ENCODE measurements at places on chromosomes 7 and 10.

- no peak for DNase-seq
These were observed 53.5 kb upstream of the ARMC3 start for GRCh38 chr10:22874189-22874854.

GRCh38 chr10:97539523-97540200 is 32.9 kb upstream of the ANKRD2 start:
- no peak for DNase-seq

- DNase-seq: no peak
These were observed 232.7 kb downstream of the ADAM12 start for GRCh38 chr10:126155528-126155927.

DNA sequence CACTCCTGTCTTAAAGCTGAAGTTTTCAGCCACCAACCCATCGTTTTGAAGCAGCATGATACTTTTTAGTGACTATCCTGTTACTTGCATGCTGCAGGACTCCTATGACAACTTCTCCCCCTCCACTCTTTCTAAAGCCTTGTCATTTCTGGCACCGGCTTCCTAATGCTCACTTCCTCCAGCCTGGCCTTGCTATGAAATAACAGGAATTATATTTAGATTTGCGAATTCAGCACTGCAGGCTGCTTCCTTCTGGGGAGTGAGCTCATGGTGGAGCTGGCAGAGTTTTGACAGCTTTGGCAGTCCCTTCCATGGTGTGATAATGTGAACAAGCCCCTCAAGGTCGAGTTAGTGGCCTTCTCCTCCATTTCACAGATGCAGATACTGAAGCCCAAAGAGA is 13.4 kb downstream of the BLNK start:
- DNase-seq: no peak

DNA sequence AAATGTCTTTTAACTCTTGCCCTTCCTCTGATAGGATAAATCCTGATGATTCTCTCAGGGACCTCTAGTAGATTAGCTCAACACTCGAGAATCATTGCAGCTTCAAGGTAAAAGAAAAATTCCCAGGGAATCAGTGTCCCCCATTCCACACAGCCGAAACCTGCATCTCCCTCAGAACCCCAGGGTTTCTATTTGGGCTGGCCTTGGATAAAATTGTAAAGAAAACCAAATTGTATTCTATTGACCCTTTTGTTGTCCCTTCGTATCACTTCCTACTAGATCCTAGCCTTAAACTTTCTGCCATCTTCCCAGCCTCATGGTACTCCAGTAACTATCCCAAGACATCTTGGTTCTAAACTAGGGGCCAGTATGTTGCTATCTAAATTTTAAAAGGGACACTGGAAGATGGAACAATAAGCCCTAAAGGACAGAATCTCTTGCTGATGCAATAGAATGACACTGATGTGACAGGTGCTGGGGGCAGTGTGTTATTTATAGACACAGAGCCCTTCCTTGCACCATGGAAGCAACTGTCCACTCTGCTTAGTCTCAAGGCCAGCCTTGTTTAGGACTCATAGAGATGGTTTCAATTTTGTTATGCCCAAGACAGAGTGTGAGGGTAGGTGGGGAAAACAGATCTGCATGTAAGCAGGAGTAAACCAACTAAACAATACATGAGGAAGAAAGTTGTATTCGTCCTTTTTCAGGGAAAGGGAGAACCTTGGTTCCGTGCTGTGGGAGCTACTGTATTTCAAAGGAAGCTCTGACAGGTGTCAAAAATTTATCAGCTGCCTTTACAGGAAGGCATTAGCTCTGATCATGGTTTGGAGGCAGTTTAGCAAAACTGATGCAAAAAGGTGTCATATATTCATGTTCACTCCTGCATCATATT is 7.6 kb downstream of the ASB15 start:
- no peak for DNase-seq

- no peak for DNase-seq
These were observed 25.7 kb downstream of the TMEM176A start for GRCh38 chr7:150826061-150826849.

GRCh38 chr10:125739994-125740679 is 20.6 kb downstream of the EDRF1 start:
- DNase-seq: no peak

GRCh38 chr7:111887734-111888133 is 318.5 kb downstream of the DOCK4 start:
- no peak for DNase-seq

- no peak for DNase-seq
These were observed 78.4 kb downstream of the CYP26A1 start for GRCh38 chr10:93152136-93152535.

GRCh38 chr10:67433276-67433675 is 262.7 kb downstream of the CTNNA3 start:
- no peak for DNase-seq

DNA sequence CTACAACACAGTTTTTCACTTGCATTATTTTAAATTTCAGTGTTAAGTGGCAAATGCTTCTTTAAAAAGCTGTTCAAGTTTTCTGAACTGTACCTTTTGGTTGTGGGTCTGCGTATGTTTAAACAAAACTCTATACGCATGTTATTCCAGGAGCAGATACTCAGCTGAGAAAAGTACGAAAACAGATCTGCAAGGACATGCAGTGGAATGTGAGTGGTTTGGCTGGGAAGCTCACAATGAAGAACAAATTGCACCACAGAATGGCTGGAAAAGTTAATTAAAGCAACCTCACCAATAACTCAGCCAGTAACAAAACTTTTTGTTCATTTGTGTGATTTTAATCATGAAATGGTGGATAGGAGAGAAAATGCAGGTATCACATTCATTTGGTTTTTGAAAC is 17.6 kb downstream of the GLI3 start:
- DNase-seq: no peak

- DNase-seq: no peak
These were observed 73.0 kb upstream of the PFKP start for GRCh38 chr10:2994221-2994961.

DNA sequence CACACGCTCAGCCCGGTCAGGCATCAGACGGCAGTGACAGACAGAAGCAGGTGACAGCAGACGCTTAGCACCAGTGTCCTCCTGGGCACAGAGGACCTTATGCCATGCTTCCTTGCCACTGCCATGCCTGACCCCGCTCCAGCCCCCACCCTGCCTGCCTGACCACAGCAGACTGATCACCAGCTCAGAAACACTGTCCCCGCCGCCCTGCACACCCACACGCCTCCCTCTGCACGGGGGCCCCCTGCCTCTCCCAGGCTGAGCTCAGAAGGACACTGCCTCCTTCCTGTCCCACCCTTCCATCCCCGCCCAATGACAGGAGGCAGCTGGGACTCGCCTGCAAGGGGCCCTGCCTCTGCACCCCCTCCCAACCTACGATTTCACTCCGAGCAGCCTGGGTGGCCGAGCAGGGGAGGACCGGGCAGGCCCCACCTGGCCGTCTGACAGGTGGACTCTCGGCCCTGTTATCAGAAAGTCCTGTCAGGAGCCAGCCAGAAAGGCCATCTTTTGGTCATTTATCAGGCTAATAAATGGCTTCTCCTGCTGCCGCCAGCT is 183.4 kb downstream of the ELFN1 start:
- DNase-seq: no peak

DNA sequence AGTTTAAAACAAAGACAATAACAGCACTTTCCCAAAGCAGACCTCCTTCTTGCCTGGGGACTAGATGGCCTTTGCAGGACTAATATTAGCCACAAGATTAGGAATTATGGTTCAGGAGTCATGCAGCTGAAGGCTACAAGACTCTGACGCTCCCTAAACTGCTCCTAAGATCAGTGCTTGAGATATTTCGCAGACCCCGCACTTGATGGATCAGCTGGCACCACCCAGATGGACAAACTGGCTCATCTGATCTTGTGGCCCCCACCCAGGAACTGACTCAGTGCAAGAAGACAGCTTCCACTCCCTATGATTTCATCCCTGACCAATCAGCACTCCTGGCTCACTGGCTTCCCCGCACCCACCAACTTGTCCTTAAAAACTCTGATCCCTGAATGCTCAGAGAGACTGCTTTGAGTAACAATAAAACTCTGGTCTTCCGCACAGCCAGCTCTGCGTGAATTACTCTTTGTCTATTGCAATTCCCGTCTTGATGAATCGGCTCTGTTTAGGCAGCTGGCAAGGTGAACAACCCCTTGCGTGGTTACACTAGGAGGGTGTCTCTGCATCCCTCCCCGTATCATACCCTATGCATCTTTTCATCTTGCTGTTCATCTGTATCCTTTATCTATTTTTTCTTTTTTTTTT is 26.9 kb upstream of the NRBF2 start:
- DNase-seq: no peak

DNA sequence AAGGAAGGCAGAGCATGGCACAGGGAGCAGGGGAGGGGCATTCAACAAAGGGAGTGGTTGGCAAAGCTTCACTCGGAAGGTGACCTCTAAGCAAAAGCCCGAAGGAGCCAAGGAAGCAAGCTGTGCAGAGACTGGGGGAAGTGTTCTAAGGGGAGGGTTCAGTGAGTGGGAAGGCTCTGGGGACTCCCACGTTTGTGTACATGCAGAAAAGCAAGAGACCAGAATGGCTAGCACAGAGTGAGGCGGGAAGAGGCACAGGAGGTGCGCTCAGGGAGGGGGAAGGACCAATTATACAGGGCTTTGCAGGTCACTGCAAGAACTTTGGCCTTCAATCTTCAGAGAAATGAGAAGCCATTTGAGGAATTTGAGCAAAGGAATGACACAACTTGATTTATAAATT is 7.4 kb downstream of the ARHGAP21 start:
- no peak for DNase-seq

- DNase-seq: no peak
These were observed 4.2 kb downstream of the SLC29A4 start for GRCh38 chr7:5286933-5287332.

DNA sequence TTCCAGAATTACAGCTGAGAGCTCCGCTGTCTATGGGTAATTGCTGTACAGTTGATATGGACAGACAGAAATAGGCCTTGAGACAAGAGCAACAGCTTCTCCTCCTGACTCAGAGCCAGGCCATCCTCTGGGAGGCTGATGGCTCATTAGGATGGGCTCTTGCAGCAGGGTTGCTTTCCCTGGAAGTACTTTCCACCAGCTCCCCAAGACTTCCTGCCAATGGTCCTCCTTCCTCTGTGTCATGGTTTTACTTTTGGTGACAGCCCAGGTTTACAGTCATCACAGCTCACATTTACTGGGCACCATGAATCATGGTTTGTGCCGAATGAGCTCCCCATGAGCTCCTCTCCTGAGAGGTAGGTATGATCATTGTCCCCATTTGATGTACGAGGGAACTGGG is 131.8 kb downstream of the HECW1 start:
- DNase-seq: no peak

GRCh38 chr7:6637544-6638229 is 569 bp downstream of the ZNF316 start:
- DNase-seq: peak; percentile 28

- no peak for DNase-seq
These were observed 102.4 kb downstream of the PTPN20 start for GRCh38 chr10:47013507-47014154.

DNA sequence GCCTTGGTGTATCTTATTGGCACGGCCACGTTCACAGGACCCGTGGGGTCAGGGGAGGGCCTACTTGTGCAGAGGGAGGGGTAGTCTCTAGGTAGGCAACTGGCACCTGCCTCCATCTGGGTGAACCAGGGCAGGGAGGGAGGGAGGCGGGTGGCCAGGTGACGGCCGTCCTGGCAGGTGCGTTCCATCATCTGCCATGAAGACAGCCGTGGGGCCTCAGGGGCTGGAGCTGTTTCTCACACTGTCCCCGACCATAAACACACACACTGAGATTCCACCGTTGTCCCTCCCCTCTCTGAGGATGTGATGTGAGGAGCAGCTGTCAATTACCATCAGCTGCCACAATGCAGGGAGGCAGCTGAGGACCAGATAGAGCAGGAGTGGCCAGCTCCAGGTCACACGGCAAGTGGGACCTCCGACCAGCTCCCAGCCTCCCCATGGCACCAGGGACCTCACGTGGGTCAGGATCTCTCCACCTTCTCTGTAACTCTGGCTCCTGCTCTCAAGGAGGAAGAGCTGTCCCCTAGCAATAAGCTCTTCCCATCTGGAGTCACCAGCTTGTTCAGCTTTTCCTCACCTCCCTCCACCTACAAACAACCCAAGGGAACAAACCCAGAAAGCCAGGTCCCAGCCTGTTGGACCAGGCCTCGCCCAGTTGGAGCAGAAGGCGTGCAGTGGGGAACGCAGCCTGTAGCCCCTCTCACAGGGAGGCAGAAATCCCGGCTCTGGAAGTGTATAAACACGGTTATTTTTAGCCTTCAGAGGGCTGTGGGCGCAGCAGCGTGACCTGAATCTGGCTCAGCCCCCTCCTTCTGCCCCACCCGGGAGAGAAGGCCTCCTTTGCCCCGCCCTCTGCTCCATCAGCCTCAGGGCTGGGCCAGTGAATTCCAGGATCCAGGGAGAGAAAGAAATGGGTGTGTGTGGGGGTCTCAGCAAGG is 33.1 kb downstream of the ZMIZ1 start:
- no peak for DNase-seq

GRCh38 chr7:113606325-113606724 is 312.5 kb downstream of the PPP1R3A start:
- no peak for DNase-seq

GRCh38 chr7:50808282-50808888 is 25.7 kb upstream of the GRB10 start:
- no peak for DNase-seq

DNA sequence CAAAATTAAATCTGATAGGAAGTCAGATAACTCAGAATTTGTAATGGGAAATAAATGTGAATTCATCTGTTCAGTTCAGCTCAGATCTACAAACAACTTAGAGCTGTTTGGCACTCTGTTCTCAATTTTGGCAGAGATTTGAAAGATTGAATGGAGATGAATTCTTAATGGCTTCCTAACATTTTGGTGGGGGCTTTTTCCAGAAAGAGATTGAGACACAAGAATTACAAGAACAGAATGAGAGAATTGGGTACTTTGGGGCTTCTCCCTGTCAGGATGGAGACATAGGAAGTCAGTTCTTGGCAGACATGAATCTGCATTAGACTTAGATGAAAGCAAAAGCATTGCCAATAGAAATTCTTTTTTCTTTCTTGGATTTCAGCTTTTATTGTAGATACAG is 39.0 kb upstream of the PTPRZ1 start:
- DNase-seq: no peak

DNA sequence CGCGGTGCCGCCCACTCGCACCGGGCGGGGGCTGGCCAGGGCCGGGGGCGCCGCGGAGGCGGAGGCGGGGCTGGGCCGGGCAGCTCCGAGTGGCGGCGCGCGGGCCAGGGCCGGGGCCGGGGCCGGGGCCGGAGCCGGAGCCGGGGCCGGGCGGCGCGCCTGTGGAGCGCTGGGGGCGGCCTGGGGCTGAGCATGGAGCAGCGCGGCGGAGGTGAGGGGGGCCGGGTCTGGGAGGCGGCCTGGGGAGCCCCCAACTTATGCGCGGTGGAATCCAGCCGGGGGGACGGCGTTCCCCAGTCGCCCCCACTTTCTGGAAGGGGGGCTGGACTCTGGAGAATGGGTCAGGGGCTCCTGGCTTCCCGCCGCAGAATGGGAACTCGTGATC is at the start of gene LZTS2:
Gene LZTS2 (plus strand): TSS at position 67 of the 385 bp plus-strand sequence. CDS start 2,731 bp downstream, outside the sequence.
- no peak for DNase-seq

All from stimulated activated CD4-positive, alpha-beta T cell treated with anti-CD3 and anti-CD28 coated beads, Interleukin-1b, Interleukin-23, amount 100 ng/mL, for 4 hours (primary cell).